ENCODE measurements at places on chromosomes 16 and 17.

DNA sequence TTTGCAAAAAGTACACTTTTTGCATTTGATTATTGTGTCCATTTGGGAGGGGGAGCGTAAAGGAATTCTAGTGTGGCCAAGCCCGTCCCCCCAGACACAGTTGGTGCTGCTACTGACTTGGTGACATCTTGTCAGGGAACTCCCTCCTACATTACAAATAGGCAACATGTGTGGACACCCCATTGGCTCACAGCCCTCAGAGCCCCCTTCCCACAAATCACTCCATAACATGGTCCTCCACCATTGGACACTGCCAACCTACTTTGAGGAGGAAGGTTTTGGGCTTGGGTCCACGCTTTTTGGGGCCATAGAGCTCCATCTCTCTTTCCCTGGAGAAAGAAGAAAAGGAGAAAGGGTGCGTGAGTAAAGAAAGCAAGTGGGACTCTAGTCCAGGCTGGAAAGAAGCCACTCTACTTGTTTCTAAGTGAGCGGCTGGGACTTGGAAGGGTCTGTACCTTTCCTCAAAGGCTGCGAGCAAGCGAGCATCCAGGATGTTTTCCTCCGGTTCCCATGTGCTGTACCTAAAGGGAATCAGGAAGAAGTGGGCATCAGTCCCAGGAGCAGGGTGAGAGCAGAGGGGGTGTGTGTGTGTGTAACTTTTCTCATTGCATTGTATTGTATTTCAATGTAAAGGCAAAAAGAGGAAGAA is 958 bp downstream of the CBX8 start:
- no peak for DNase-seq

GRCh38 chr17:48718761-48719641 is 3.3 kb downstream of the PRAC1 start:
- no peak for DNase-seq

GRCh38 chr16:50102051-50102746 is 36.4 kb downstream of the HEATR3 start:
- no peak for DNase-seq

DNA sequence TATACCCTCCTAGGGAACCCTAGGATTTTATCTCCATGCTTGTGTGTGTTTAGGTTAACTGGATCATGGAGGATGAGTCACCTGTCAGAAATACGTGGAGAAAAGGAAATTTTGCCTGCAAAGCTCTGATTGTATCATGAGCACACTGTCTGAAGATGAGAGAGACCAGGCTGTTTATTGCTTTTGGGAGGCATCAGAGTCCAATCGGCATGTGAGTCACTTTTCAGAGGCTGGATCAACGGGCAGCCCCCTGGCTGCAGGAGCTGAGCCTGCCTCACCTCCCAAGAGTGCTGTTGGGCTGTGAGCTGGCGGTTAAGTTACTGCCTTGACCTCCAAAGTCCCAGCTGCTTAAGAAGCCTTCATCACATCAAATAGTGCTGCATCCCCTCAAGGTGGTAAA is 41.5 kb upstream of the MED9 start:
- no peak for DNase-seq

DNA sequence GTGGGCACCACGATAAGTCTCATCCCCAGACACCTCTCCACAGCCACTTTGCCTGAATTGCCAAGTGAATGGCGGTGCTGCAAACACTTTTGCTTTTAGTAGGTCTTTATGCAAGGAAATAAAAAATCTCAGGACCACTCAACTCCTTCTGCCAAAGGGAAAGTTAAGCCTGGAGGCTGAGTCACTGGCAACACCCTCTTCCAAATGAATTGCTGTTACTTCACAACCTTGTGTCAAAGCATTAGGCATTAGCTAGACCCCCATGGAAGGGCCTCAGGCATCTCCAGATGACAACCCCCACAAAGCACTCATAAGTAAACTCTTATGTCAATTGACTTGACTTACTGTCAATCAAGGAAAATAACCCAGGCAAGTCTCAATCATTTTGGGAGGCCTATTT is 43.0 kb downstream of the RNF112 start:
- no peak for DNase-seq

DNA sequence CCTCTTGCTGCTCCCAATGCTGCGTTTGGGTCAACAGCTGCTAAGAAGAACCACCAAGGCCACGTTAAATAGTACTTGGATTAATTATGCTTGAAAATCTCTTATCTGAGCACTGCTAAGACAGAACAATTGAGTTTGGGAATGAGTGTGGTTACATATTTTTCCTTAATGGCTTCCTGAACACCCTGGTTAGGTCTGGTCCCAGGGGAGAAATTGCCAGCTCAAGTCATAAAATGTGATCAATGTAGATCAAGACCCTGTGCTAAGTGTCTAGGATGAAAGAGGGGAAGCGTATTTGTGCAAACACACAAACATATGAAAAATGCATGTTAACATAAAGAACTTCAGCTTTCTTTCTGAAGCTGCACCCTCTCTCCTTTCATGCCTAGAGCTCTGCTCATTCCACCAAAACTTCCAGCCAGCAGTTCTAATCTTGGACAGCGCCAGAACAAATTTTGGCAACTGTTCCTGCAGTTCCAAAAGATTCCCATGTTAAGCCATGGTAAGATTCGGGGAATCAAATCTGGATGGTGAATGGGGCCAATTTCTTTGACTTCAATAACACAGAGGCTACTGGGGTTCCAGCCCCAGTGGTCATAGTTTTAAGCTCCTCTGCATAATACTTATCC is 72.0 kb downstream of the ZFHX3 start:
- DNase-seq: no peak

DNA sequence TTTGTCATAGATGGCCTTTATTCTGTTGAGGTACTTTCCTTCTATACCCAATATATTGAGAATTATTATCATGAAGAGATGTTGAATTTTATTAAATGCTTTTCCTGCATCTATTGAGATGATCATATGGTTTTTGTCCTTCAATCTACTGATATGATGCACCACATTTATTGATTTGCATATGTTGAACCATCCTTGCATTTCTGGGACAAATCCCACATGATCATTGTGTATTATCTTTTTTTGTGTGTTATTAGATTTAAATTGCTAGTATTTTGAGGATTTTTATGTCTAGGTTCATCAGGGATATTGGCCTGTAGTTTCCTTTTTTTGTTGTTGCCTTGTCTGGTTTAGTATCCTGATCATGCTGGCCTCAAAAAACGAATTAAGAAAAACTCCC is 124.5 kb upstream of the CES5A start:
- DNase-seq: no peak

DNA sequence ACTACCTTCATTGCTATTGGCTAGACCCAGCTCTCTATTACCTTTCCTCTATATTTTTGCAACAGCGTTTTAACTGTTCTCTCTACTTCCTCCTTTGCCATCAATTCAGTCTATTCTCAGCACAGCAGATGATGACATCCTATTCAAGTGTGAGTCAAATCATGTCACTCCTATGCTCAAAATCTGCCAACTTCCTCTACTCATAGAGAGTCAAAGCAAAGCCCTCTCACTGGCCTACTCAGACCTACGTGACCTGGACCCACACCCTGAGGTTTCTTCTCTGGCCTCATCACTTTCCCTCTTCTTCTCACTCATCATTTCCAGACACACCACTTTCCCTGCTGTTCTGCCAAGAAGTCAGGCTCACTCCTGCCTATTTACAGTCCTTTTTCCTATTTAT is 289.0 kb upstream of the AXIN2 start:
- no peak for DNase-seq

DNA sequence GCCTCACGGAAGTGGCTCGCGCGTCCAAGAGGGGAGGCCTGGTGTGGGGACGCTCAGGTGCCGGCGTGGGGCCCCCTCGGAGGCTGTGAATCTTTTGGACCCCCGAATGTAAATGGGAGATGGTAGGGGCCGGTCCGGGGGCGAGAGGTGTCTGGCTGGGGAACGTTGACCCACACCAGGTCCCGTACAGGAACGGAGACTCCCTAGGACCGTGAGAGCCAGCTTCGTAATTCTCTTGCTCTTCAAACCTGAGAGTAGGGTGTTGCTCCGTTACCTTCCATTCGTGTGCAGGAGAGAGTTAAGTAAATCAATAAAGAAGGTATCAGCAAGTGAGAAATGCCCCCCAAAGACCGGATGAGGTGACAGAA is 481 bp downstream of the LYRM1 start:
- no peak for DNase-seq

DNA sequence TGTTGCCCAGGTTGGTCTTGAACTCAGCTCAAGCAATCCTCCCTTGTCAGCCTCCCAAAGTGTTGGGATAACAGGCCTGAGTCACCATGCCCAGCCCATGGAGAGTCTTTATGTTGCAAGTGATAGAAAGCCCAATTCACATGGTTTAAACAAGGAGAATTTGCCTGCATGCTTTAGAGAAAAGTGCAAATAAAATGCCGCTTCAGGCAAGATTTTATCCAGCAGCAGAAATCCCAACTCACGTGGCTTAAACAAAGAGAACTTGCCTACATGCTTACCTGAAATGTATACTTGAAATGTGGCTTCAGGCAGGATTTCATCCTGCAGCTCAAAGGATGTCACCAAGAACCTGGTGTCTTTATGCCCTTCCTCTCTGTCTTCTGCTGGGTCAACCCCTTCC is 28.8 kb upstream of the XYLT2 start:
- no peak for DNase-seq

DNA sequence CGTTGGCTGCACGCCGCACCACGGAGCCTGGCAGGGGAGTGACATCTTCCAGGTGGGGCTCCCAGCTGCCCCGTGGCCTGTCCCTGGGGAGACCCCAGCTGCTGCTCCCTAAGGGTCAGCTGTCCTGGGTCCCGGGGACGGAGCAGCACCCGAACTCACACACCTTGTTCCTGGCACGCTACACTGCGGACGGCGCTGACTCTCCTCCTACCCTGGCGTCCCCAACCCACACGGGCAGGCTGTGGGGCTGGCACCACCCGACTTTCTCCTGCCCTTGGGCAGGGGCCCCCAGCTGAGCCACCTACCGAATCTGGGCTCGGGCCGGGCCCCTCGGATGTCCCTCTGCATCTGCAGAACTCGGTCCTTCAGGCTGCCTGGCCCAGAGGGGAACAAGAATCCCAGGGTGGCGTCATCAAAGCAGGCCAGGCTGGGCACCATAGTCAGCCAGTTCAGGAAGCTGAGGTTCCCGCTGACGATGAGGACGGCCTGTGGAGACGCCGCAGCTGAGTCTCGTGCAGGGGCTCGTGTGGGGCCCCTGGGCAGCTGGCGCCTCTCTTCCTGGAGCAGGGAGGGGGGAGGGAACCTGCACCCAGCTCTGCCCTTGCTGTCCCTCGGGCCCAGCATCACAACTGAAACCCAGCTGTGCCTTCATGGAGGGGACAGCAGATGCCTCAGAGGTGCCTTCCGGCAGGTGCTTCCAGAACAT is 70.5 kb upstream of the GNG13 start:
- no peak for DNase-seq

DNA sequence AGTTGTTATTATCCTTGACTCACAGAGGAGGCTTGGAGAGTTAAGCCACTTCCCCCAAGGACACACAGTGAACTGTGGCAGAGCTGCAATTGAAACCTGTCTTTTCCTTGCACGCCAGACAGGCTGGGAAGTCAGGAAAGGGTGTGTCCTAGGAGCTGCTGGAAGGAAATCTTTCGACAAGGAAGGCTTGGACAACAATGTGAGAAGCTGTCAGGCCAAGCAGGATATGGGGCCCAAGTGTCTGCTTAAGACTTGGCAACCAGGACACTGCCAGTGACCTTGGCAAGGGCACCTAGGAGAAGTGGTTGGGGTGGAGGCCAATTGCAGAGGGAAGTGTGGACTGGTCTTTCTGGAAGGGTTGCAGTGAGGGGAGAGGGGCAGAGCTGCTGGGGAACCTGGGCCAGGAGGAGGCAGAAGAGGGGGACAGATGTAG is 2.1 kb upstream of the CAMKK1 start:
- no peak for DNase-seq

DNA sequence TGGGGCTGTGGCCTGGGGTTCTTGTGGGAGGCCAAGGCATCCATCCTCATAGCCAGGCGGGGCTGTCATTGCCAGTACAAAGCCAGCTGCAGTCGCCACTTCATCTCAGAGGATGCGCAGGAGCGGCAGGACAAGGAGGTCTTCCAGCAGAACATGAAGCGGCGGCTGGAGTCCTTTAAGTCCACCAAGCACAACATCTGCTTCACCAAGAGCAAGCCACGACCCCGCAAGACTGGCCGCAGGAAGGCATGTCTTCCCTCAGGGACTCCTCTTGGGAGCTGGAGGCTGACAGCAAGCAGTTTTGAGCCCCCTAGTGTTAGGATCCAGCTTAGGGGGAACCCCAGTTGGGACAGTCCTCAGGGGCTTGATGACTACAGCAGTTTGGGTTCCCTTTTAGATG is 15.1 kb upstream of the PLEKHG4 start:
- no peak for DNase-seq

- DNase-seq: no peak
Observed at GRCh38 chr16:83138976-83139690, 512.4 kb downstream of the CDH13 start.

DNA sequence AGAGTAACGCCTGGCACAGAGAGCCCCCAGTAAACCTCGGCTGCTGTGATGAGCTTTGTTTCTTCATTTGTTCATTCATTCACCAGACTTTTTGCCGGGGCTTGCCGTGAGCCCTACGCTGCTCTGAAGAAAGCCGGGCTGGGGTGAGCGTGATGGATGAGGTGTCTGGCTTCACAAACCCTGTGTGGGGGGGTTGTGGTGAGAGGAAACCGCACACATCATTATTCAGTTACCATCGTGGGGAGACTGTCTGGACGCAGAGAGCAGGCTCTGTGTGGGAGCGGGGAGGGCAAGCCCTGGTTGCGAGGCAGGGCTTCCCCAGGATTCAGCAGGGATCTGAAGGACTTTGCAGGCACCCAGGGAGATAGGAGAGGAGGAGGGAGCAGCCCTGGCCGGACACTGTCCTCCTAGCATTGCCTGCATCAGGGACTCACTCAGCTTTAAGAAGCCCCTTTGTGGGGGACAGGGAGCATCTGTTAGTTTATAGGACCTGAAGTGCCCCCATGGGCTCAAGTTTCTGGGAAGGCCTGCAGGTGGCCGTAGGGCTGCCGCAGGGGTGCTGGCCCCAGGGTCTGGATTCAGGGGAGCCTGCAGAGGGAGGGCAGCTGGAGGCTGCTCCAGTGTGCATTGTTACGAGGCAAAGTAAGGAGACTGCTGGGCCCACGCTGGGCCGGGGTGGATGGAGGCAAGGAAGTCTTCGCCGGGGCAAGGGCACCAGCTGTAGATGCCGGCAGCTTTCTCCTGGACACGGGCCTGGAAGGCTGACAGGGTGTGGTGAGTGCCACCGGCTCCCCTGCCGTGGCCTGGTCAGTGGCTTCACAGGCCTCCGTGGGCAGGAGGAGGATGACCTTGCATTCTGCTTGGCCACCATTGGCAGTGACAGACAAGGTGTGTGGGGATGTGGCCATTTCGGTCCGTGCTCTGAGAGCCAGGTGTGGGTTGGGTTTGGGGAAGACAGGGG is 334.5 kb downstream of the SEC14L1 start:
- DNase-seq: no peak

GRCh38 chr16:51141106-51141505 is 10.0 kb downstream of the SALL1 start:
- no peak for DNase-seq

- no peak for DNase-seq
Observed at GRCh38 chr17:6927290-6928126, 68.3 kb upstream of the ALOX12 start.
